ENCODE measurements at places on chromosomes 12 and 14.

GRCh38 chr12:99009654-99010296, 364.7 kb downstream of the APAF1 start:
- DNase-seq, result no peak

GRCh38 chr14:96662116-96662970, 134.8 kb upstream of the VRK1 start:
- no peak for DNase-seq

- DNase-seq, result no peak
These were observed 3.0 kb downstream of the PLEKHG6 start for GRCh38 chr12:6313326-6313940.

DNA sequence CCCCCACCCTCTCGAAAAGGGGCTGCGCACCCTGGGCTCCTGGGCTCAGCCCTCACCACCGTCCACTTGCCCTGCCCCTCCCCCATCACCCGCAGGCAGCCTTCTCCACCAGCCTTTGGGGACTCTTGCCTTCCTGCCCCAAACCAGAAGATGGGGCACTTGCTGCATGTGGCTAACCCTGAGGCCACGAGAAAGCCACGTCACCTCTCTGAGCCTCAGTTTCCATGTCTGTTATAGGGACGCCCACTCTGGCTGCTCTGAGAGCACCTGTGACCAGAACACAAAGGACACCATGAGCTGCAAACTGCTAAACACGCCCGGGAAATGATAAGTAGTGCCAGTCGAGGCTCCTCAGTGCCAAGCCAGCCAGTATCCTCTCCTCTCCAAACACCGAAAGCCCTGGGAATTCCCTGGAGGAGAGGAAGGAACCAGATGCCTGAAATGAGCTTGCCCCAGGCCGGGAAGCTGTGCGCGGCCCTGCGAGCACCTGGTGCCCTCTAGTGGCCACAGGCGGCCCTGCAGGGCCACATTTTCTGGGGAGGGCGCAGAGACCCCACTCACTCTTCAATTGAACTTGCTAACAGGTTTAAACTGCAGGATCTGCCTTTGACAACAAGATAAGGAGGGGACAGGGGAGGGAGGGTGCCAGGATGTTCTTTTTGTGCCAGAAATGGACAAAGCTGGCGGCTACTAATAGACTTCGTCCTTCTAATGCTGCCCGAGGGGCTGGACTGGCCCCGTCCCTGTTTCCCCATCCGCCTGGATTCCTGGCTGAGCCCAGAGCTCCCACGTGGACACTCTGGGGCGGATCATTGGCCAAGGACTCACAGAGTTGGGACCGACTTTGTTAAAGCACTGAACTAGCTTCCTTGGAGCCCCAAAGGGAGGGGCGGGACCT, 10.2 kb upstream of the SERPINA9 start:
- peak; percentile 30 for DNase-seq

GRCh38 chr12:108037960-108038359, 91.1 kb upstream of the WSCD2 start:
- no peak for DNase-seq

GRCh38 chr12:75480469-75480949, at the start of gene GLIPR1:
TSS of gene GLIPR1 (plus strand) at chr12:75480755. CDS start at chr12:75480881, 126 bp downstream.
- DNase-seq, result peak; percentile 56

GRCh38 chr14:35470755-35471154, 63.2 kb upstream of the INSM2 start:
- no peak for DNase-seq

DNA sequence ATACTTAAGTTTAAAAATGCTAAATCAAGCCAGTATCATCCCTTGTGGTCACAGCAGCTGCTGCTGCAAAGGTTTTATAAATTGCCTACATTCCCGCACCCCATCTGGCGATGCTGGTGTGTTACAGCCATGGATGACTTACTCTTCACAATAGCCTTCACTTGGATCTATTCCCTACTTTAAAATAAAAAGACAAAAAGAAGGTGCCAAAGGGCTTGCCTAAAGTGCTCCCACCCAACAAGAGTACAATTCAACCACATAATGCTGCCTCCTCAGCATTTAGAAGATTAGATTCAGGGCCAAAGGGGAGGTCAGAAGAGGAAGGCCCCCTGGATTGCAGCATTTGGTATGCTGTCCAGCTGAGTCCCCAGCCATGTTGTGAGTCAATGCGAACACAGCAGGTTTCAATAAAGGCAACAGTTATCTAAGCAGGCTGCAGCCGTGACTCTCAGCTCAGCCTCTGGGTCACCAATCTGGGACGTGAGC, 176.1 kb downstream of the DAD1 start:
- no peak for DNase-seq

GRCh38 chr14:21123429-21123828, 22.6 kb downstream of the TMEM253 start:
- no peak for DNase-seq

DNA sequence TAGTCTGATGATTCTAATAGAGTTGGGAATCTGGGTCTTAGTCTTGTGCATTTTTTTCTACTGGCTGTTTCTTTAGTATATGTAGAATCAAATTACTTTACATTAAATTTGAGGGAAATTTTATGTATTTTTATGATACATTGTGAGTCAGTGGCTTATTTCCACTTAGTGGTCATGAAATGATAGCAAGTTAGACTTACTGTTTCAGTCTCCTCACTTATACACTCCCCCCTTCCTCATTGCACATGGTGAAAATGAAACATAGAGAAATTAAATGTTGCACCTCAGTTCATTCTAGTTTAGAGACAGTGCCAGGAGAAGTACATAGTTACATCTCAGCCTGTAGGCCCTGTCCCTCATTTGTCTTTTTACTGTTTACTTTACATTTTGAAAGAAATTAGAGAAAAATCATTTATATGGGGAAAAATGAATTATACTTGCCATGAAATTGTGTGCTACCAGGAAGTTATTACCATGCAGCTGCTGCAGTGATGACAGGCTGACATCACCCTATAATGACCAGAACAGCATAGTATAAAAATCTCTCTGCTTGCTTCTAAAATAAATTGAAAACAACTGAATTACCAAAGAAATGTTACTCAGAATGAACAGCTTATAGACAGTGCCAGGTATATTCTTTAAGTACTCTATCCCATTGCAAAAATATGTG, 113.2 kb downstream of the TRMT5 start:
- no peak for DNase-seq

DNA sequence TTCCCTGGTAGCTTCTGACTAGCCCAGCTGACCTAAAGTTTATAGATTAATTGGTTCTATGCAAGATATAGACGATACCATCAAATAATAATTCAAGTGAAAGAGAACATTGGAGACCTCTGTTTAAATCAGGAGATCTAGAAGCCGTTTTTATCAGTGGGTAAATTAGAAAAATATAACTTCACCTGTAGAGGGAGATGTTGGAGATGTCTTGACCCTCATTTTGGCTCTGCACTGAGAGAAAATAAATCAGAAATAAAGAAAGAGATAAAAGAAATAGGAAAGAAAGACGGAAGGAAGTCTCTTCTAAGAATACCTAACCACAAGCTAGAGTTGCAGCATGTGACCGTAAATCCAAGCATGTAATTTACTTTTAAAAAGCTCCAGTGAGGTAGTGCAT, 684.5 kb downstream of the C12orf50 start:
- DNase-seq, result no peak

DNA sequence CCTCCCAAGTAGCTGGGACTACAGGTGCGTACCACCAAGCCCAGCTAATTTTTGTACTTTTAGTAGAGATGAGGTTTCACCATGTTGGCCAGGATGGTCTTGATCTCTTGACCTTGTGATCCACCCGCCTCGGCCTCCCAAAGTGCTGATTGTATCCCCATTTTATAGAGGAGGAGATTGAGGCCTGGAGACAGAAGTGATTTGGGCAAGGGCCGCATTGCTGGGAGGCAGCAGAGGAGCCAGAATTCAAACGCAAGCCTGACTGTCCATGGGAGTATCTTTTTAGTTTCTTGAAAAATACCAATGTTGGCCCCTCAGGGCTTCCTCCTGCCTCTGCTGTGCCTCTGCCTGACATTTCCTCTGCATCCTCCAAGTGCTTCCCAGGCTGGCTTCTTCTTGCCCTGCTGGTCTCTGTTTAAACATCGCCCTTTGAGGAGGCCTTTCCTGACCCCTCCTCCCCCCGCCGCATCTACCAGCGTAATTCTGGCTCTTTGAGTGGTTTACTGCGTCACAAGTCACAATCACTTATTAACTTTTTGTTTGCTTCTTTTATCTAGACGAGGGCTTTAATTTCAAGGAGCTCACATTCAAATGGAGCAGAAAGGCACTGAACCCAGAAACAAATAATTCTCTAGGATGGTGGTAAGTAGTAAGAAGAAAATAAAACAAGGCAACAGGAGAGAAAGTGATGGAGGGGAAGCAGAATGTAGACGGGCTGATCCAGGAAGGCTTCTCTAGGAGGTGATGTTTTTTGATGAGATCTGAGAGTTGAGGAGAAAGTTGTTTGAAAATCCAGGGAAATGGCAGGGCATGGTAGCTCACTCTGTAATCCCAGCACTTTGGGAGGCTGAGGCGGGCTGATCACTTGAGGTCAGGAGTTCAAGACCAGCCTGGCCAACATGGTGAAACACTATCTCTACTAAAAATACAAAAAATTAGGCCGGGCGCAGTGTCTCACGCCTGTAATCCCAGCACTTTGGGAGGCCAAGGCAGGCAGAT, 91.0 kb upstream of the MED13L start:
- no peak for DNase-seq

DNA sequence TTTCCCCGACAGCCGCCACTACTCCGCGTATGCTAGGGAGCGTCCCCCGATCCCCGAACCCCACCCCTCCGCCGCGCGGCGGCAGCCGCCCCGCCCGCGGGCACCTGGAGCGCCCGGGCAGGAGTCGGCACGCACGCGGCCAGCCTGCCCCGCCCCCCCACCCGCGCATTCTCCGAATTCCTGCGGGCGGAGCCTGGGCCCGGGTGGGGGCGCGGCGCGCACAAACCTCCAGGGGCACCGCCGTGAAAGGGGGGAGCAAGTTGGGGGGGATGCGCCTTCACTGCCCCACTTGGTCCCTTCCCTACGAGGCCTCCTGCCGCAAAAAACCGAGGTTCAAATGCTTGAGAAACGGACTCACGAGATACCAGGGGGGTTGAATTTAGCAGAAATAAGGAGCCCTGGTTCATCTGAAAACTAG, 1.7 kb downstream of the AJUBA start:
- DNase-seq, result peak; percentile 60

GRCh38 chr14:36508418-36509068, 11.5 kb downstream of the NKX2-1 start:
- no peak for DNase-seq

- no peak for DNase-seq
These were observed 132.4 kb downstream of the TGFB3 start for GRCh38 chr14:75849300-75849895.

- no peak for DNase-seq
These were observed 35.1 kb downstream of the SPX start for GRCh38 chr12:21561158-21561557.

GRCh38 chr14:27390155-27390554, 792.3 kb upstream of the NOVA1 start:
- DNase-seq, result no peak

DNA sequence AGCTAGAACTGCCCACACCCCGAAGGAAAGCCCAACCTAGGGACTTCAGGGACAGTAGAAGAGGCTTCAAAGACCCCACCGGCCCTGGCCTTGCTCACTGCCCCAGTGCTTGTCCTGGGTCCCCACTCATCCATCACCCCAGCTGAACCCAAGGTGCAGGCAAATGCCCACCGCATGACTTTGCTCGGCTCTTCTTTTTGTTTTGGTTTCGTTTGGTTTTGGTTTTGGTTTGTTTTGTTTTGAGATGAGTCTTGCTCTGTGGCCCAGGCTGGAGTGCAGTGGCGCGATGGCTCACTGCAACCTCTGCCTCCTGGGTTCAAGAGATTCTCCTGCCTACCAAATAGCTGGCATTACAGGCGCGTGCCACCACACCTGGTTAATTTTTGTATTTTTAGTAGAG, 9.0 kb downstream of the CCDC85C start:
- no peak for DNase-seq

DNA sequence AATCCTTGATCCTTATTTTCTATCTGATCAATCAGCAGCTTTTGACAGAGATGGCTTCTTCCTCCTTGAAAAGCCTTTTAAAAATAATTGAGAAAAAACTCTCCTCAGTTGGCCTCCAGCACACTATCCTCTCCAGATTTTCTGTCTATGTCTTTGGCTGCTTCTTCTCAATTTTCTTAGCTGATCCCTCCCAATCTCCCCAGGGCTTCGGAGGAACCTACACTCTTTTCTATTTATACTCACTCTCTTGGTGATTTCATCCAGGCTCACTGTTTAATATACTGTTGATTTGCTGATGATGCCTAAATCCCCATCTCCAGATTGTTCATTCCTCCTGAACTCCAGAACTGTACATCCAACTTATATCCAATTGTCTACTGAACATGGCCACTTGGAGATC, 54.8 kb downstream of the RDH12 start:
- DNase-seq, result no peak

GRCh38 chr14:85273099-85273677, 256.8 kb upstream of the FLRT2 start:
- DNase-seq, result no peak

All from prostate gland (tissue), 2 donors.